ENCODE measurements at places on chromosomes 13 and 19.
A peak's percentile ranks its signal among the peaks of the same experiment; 100 is the strongest.

DNA sequence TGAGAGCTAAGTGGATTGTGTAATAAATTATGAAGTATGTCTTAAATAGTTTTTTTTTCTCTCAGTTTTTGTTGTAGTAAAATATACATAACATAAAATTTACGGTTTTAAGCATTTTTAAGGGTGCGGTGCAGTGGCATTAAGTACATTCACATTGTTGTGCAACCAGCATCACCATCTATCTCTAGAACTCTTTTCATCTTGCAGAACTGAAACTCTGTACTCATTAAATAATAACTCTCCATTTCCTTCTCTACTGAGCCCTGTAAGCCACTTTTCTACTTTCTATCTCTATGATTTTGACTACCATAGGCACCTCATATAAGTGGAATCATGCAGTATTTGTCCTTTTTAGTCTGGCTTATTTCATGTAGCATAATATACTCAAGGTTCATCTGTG lies 87.1 kb downstream of the GJA3 start:
- no peak for DNase-seq

- DNase-seq = peak; percentile 45
Observed at GRCh38 chr19:13118424-13119193, 545 bp downstream of the NACC1 start.

DNA sequence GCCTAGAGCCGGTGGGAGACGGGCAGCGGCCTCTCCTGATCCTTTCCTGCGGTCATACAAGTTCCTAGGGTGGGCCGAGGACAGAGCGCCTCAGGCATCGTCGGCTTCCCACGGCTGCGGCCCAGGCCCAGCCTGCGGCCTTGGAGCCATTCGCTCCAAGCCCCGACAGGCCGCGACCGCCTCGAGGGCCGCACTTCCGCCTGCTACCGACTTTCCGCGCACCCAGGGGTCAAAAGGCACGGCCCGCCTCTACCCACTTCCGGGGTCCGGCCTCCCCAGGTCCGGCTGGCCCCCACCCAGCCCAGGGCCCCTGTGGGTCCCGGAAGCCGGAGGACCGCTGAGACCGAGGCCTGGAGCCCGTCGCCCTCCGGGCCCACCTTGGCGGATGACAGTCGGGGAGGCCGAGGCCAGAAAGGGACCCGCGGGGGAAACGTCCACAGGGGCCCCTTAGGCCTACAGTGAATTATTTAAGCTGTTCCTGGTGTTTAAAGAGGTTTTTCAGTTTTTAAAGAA lies 16.2 kb downstream of the ZIC2 start:
- DNase-seq = no peak

GRCh38 chr13:25378528-25378927 lies 6.8 kb downstream of the ATP8A2 start:
- no peak for DNase-seq

- DNase-seq = no peak
Observed at GRCh38 chr19:30930941-30931706, 418.1 kb downstream of the TSHZ3 start.

DNA sequence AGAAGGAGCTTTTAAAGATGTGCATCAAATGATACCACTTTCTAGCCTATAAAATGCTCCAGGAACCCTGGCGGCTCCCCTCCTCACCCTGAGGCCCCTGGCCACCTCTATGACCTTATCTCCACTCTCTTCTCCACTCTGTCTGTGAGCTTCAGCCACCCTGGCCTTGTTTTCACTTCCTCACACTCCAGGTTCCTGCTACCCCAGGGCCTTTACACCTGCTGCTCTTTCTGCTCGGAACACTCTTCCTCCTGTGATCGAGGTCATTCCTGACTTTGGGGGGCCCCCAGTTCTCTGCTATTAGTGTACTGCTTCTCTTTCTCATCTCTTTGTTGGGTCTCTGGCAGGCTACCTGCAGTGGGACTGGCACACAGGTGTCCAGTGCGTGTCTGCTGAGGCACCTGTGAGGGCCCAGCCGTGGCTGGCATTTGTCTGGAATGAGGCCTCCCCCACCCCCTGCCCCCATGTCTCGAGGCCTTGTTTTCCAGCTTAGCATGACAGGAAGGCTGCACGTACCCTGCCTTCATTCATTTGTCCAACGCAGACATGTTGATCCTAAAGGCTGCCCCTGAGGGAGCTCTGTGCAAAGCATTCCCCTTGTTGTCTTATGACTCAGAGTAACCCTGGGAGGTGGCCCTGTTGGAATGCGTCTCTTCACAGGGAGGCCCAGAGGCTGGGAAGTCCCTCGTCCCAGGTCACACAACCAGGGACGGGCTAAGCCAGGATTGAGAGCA lies 2.3 kb downstream of the DDA1 start:
- no peak for DNase-seq

GRCh38 chr19:4911786-4912672 lies 2.7 kb downstream of the UHRF1 start:
- peak; percentile 78 for DNase-seq

DNA sequence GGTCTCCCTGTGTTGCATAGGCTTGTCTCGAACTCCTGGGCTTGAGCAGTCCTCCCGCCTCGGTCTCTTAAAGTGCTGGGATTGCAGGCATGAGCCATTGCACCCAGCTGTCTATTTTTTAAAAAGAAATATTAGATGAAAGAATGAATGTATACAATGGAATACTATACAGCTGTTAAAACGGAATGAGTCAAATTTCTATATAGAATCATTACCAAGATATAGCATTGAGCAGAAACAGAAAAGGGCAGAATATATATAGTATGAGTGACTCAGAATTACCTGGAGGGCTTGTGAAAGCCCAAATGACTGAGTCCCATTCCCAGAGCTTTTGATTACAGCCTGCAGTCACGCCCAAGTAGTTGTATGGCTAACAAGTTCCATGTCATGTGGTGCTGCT lies 4.4 kb downstream of the DACT3 start:
- DNase-seq = no peak

GRCh38 chr19:49677231-49677900 lies at the start of gene PRMT1:
Gene PRMT1, plus strand, starts transcription at chr19:49677271. Its CDS starts 10 bp downstream, at chr19:49677281.
- DNase-seq = peak; percentile 61

GRCh38 chr19:45428384-45429231 lies 4.9 kb upstream of the ERCC1 start:
- peak; percentile 28 for DNase-seq

DNA sequence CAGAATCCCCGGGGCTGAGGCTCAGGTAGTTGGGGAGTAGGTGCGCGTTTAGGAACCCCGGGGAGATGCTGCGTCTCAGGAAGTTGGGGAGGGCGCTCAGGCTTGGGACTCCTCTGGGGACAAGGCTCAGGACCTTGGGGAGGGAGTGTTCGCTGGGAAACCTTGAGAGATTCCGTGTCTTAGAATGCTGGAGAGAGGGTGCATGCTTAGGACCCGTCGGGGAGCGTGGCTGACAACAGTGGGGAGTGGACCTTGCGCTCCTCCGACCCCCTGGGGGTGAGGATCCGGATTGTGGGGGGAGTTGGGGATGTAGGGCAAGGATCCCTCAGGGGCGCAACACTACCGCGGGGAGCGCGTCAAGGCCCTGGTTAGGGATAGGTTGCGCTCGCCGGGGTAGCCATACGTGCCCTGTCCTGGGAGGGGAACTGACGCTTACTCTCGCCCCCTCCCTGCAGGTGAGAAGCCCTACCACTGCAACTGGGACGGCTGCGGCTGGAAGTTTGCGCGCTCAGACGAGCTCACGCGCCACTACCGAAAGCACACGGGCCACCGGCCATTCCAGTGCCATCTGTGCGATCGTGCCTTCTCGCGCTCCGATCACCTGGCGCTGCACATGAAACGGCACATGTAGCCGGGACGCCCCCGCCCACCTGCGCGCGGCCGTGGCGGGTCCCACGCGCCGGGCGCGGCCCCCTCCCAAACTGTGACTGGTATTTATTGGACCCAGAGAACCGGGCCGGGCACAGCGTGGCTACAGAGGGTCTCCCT lies 2.0 kb downstream of the KLF2 start:
- peak; percentile 70 for DNase-seq

DNA sequence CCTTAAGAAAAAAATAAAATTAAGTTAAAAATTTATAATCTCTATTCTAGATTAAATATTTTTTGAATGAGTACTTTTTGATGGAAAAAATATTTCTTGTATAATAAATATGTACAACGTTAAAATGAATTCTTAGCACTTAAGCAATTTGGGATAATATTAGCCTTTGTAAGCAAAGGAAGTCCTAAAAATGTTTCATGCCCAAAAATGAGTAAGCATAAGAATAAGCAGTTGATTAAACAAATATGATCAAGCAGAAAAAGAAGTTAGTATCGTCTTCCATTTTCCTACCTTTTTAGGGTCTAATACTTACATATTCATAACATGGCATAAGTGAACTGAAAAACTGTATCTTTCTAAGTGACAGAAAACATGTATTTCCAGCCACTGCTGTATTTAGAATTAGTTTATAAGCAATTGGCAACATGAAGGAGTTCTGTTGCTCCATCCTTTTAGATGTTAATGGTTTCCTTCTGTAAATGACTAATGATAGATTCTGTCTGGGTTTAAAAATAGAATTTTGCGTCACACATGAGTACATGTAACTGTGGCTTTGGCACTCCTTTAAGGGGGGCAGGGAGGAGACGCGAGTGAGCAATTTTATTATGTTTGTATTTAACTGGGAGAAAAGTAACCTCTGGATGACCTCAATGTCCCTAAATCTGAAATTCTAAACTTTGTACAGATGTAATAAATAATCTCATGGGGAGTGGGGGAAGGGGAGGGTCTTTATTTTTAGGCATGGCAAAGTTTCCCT lies 237.4 kb downstream of the RGCC start:
- peak; percentile 0 for DNase-seq

GRCh38 chr19:14145381-14145780 lies 9.0 kb upstream of the ASF1B start:
- DNase-seq = no peak

GRCh38 chr19:41646589-41647204 lies 19.8 kb upstream of the CEACAM4 start:
- peak; percentile 33 for DNase-seq

DNA sequence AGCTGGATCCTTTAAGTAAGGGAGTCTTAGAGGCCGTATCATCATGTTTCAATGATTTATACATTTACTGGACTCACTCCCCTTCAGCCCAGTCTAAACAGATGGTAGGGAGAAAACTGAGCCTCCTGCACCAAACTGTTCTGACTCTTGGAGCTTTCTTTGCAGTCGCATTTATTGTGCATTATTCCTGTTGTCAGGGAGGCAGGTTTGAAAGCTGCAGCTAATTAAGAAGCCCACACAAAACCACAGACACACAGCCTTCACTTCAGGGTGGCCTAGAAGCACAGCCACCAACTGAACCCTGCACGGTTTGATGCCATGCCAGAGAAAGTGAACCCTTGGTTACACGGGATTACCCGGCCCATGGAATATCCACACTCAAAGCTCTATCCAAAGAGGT lies 911.0 kb downstream of the UQCRFS1 start:
- no peak for DNase-seq

DNA sequence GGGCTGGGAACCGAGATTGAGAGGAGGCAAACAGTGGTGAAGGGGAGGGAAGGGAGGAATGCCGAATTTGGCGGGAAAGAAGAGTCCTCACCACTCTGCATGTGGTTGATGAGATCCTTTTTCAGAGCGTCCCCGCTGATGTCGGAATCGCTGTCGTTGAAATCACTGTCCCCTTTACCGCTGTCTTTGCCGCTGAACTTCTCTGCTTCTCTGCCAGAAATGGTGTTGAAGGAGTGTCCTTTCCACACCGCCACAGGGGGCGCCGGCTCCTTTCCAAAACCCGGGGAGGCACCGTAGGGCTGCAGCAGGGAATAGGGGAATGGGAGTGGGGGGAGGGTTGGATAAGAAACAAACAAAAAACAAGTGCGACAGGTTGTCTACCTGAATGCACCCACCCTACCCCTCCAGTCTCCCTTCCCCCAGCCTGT lies 3.1 kb downstream of the PCDH8 start:
- DNase-seq = no peak

DNA sequence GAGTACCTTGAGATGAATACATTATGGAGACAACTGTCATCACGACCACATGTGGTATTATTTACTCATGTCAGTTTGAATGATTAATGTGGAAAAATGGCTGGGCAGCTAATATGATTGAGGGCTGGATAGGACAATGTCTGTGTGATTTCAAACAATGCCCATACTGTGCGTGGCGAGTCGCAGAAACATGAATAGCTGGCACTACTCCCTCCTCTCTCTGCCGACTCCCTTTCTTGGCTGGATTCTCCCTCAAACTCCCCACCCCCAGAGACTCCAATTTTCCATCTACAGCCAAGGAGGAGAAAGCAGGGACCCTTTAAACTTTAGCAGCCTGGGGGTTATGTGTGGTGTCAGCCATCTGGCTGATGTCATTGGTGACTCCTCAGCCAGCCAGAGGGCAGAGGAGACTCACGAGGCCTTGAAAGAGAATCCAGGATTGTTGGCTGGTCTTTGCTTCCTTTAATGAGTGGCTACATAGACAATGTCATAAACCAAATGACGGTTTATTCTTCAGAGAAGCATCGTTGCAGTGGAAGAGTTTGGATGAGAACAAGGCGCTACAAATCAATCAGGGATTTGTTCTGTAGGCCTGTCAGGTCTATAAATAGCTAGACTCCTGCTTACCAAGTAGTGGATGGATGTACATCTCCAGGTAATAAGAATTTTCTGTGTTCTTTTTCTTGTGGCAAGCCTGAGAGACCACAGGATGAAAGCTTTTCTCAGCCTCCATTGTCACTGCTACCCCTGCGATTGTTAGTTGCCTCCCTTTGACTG lies 165.6 kb downstream of the DLEU7 start:
- no peak for DNase-seq

- peak; percentile 37 for DNase-seq
Observed at GRCh38 chr13:27401210-27401609, 23.2 kb upstream of the GTF3A start.

- no peak for DNase-seq
Observed at GRCh38 chr13:28658539-28658795, 463 bp upstream of the POMP start.

- DNase-seq = no peak
Observed at GRCh38 chr13:51665456-51665855, 81.2 kb downstream of the WDFY2 start.

GRCh38 chr13:23811366-23812062 lies 77.7 kb downstream of the MIPEP start:
- no peak for DNase-seq

GRCh38 chr13:111938741-111939665 lies 127.9 kb upstream of the SOX1 start:
- no peak for DNase-seq

DNA sequence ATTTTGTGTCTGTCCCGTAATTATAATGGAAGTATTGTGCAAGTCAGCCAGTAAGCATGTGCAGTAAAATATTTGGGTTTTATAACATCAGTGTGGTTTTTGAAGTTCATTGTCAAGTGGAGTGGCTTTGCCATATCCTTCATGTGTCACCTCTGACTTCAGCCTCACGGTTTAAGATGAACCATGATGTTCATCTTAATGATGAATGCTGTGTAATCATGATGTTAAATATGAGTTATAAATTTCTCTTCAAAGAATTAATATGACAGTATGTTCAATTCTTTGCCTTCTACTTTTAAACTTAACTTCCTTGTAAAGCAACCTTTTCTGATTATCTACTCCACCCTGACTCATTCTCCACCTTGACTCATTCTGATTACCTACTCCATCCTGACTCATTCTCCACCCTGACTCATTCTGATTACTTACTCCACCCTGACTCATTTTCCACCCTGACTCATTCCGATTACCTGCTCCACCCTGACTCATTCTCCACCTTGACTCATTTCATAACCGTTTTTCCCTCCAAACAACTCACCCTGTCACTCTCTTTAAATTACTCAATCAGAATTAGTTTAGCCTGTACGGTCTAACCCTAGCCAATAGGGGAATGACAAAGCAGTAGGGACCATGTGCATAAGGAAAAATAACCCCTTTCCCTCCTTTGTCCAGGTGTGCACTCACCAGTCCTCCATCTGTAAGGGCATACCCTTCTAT lies 50.3 kb upstream of the ANKRD10 start:
- DNase-seq = no peak
